ENCODE measurements at places on chromosomes 16 and 17.

- no peak for DNase-seq
Observed at GRCh38 chr17:156094-156621, 18.8 kb downstream of the SCGB1C2 start.

DNA sequence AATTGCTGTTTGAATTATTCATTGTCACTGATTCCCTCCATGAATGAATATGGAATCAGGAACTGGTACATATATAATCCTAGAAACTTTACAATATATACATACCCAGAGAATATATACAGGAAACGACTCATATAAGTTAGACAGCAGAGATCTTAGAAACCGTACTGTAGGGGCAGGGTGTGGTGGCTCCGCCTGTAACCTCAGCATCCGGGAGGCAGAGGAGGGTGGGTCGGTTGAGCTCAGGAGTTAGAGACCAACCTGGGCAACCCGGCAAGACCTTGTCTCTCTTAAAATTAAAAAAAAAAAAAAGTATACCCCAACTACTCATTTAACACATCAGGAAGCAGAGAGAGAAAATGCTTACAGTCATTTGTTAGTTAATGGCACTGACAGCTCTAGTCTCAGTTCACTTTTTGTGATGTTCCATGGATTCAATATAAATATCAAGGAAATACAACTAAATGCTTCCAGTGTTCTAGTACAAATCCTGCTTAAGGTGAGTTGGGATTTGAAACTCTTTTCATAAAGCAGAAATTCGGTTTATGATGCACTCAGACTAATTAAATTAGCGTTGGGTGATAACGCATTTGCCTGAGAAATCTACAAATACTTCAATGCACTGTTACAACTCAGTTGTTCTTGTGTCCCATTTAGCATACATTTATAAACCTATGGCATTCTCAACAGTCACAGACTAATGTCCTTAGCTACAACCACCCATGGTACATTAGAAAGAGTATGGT lies 5.6 kb downstream of the GLG1 start:
- no peak for DNase-seq

- no peak for DNase-seq
Observed at GRCh38 chr17:19482576-19482975, 51.1 kb upstream of the SLC47A1 start.

DNA sequence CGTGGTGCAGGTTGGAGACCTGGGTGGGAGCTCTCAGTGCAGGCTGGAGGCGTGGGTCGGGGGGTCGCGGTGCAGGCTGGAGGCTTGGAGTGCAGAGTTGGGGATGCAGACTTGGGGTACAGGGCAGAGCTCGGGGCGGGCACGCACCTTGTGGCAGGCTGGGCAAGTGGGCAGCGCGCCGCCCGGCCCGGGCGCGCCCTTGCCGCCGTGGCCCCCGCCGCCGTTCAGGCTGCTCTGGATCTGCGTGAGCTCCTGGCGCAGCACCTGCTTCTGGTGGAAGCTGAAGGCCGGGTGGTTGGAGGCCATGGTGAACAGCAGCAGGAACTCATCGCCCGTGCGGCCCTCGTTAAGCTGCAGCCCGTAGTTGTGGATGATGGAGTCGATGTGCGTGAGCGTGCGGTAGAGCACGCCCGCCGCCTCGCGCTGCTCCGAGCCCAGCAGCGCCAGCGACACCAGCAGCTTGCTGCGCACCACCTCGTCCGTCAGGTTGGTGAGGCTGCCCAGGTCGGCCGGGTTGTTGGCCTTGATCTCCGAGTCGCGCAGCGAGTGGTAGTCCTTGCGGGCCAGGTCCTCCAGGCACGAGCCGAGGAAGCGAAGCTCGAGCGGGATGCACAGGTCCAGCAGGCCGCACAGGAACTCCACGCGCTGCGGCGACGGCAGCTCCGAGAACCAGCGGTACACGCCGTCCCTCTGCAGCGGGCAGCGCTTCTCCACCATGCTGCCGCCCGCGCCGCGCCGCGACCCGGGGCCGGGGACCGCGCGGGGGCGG lies 1.1 kb downstream of the ZCCHC14 start:
- no peak for DNase-seq
